ENCODE measurements at places on chromosomes 6 and 20.
A peak's percentile ranks its signal among the peaks of the same experiment; 100 is the strongest.

- no peak for DNase-seq
Measured at GRCh38 chr6:7561153-7561964, 19.9 kb downstream of the DSP start.

GRCh38 chr6:93962566-93962965 is 543.2 kb upstream of the EPHA7 start:
- no peak for DNase-seq

DNA sequence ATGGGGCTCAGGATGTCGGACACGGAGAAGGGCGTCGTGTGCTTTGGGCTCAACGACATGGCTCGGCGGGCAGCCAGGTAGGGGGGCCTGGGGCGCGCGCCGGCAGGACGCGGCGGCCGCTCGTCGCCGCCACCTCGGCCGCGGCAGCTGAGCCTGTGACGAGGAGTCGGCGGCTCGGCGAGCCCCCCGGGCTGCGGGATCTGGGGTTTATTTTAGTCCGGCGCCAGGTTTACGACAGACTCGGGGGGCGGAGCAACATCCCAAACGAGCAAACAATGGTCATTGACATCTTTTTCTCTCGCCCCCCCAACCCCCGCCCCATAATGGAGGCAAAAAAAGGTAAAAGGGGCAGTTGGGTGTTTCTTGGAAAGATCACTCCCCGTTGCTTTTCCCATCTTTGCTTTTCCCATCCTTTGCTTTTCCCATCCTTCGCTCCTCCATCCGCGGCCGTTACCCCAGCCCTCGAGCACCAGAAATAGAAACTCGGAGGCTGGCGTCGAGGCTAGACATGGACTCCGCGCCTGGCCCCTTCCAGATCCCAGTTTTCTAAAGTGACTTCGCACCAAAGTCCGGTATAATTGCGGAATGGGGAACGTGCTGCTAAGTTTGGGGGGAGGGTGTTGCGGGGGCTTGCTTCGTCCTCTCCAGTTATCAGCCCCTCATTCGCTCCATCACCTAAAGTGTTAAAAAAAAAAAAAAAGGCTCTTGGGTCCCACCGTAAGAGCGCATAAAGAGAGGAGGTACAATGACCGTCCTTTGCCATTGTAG is at the start of gene NKX2-4:
NKX2-4 (minus strand) TSS at position 186 of the 768 bp plus-strand sequence; CDS start at position 59, 127 bp downstream.
- no peak for DNase-seq

- DNase-seq = no peak
Measured at GRCh38 chr20:31818376-31818908, 714 bp upstream of the MYLK2 start.

DNA sequence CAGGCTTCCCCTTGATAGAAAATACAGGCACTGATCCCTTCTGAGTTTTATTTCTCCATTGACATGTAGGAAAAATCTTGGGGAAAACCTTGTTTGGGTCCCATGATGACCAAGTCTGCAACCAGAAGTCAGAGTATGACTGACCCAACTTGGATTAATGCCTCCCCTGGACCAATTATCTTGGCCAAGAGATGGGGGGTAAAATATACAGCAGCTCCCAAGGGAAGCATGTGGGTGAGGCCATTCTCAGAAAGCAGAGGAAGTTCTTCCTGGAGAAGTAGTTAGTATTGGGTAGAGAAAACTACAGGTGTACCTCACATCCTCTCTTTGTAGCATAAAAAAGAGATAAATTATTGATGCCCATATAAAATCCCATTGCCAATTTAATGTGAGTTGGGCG is 285.2 kb upstream of the PLCB4 start:
- no peak for DNase-seq

DNA sequence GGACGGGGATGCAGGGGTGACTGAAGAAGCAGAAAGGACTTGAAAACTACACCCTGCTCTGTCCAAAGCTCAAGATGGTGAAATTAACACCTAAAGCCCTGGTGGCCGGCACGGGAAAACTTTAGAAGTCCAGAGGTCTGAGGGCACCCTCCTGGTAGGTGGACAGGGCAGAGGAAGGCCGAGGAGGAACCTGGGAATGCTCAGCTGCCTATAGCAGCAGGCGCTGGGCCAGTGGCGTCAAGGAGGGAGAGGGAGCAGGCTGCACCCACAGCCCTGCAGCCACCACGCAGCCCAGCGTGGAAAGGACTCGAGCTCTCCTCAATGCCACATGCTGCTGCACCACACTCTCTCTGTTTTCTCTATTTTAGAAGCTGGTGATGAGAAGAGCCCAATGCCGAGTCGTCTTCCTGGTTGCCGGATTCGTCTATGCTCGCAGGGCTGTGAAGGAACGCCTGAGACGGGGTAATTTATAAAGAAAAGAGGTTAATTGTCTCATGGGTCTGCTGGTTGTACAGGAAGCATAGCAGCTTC is 248.3 kb upstream of the AFDN start:
- no peak for DNase-seq

GRCh38 chr20:13312300-13312699 is 91.2 kb downstream of the ISM1 start:
- no peak for DNase-seq

- no peak for DNase-seq
Measured at GRCh38 chr20:33839591-33839990, 28.4 kb downstream of the CHMP4B start.

- peak; percentile 55 for DNase-seq
Measured at GRCh38 chr6:37940074-37940847, 120.7 kb downstream of the ZFAND3 start.

DNA sequence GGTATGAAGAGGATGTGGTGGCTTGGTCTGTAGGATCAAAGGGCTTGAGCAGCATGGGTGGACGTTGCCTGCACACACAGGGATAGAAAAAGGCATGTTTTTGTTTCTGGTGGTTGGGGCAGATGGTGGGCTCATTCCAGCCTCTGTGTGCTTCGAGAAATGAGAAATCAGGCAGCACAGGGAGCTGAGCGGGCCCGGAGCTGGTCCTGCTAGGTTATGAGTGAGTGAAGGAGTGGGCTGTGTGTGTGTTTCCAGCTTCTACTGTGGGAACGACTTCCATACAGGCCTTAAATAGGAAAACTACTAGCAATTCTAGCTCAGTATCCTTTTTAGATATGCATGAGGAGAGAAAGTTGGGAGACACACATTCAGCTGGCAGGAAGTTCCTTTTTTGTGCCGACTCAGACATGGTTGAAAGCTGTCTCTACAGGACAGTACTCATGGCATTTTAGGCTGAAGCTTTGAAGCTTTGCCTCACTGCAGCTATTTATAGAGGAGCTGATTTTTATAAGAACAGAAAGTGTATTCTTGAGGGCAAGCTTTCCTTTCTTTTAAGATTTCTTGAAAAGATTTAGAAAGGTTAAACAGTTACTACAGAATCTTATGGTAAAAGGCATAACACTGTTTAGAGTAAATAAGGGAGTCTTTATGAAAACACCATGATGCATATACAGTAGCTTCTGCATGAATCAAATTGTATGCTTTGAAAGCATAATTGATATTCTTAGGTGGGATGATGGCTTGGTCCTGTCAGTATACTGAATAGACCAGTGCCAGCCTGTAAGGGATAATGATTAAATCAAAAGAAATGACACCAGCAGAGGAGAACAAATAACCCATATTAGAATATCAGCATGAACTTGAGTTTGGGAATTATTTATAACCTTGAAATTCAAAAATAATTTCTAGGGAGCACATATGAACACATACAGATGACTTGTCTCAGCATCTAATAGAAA is 104.0 kb upstream of the MAN1A1 start:
- no peak for DNase-seq

DNA sequence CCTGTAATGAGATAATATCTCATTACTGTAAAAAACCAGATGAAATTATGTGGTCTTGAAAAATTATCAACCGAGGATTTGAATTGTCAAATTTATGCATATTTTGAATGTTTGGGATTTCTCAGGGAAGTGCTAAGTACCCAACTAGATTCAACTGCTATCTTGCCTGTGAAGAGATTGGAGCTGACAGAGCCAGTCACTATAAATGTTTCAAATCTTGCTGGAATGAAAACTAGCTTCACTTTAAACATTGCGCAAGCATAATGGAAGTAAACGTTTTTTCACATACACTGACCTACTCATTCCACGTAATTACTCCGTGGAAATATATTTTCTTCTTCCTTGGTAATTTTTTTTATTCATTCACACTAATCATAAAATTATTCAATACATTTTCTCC is 46.7 kb downstream of the TMEM170B start:
- peak; percentile 70 for DNase-seq

- DNase-seq = no peak
Measured at GRCh38 chr20:34967421-34967820, 11.8 kb downstream of the MYH7B start.

GRCh38 chr20:21048841-21049273 is 57.3 kb downstream of the LINC00237 start:
- DNase-seq = no peak

DNA sequence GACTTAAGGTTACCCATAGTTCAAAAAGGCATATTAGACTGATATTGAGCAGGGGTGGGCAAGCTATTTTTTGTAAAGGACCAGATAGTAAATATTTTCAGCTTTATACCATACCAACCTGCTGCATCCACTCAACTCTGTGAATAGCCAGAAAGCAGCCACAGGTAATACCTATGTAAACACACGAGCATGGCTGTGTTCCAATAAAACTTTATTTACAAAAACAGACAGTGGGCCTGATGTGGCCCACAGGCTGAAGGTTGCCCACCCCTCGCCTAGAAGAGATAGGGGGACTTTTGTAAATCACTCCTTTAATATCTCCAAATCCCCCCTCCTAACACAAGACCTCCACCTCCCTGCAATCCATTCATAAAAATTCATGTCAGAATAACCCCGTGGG is 64.4 kb downstream of the PSMG4 start:
- DNase-seq = no peak

DNA sequence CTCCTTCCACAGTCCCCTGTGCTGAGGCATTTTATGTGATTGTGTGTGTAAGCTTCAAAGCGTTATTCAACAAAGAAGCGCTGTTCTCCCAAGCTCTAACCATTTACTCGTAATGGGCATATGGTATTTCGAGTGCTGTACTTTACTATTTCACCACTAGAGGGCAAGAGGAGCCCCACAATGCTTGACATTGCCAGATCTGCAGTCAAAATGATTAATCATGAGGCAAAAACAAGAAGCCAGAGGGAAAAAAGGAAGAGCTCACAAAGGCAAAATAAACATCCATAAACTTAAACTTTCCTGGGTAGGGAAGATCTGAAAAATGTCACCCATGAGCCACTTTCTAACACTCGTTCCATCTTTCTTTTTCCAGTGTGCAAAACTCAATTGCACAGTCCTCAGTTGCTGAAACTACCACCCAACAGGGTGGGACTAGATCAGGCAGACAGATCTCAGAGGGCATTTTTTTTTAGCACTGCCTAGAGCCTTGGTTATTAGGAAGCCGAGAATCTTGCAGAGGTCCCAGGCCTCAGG is 215.0 kb upstream of the PLCB4 start:
- peak; percentile 51 for DNase-seq

- no peak for DNase-seq
Measured at GRCh38 chr6:166520905-166521834, 65.3 kb downstream of the RAMACL start.

GRCh38 chr6:42537536-42537935 is 26.3 kb upstream of the UBR2 start:
- DNase-seq = no peak

GRCh38 chr20:50258790-50259483 is 68.3 kb downstream of the CEBPB start:
- DNase-seq = no peak

DNA sequence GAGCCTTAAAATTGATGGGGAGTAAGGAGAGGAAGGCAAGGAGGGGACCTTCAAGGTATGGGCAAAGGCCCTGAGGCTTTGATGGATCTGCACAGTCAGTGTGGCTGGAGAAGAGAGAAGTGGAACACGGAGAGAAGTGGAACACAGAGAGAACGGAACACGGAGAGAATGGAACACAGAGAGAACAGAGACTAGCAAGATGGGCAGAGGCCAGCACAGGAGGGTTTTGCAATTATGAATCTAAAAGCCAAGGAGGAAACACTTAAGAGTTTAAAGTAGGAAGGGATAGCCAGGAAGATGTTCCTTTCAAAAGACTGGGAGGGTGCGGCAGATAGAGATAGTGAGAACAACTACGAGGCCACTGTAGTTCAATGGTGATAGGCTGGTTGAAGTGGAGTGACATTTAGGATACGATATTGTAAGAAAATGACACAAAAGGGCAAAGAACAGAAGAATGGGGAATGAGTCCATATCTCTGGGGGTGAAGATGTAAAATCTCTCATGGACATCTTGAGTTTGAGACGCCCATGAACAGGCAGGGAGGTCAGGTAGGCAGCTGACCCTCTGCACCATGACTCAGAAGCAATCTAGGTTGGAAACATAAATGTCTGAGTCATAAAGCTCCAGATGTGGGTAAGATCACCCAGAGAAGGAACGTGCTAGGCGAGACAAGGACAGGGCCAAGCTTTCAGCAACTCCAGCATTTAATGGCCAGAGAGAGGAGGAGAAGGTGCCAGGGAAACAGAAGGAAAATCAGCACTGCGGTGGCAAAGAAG is 25.4 kb downstream of the ZMYND8 start:
- no peak for DNase-seq

DNA sequence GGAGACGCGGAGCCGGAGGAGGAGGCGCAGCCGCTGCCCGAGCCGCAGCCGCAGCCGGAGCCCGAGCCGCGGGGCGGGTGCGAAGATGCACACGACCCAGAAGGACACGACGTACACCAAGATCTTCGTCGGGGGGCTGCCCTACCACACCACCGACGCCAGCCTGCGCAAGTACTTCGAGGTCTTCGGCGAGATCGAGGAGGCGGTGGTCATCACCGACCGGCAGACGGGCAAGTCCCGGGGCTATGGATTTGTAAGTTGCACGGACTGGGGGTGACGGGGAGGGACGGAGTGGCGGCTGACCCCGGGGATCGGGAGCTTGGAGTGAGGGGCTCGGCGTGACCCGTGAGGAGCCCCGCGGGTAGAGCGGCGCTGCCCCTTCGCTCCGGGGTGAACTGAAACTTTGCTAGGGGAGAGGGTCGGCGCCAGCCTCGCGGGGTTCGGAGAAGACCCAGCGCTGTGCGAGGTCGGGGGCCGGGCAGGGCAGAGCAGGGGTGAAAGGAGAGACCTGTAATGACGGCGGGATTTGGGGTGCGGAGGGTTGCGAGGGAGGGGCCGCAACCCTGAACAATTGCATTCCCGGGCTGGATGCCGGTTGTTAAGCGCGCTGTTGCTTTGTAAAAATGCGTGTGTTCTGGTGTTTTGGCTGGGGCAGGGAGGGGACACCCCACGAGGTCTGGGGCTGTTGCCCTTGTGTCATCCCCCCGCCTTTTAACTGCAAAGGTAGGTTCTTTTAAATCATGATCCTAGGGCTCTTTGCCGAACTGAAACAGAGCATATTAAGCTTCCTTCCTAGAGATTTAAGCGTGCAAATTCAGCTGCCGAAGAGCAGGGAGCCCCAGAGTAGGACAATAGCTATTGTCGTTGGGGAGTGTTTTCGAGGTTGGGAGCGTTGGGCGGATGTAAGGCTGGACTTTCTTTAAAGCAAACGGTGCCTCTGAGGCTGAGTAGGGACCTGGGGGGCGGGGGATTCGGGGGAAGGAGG is 628 bp downstream of the RBM24 start:
- DNase-seq = no peak

DNA sequence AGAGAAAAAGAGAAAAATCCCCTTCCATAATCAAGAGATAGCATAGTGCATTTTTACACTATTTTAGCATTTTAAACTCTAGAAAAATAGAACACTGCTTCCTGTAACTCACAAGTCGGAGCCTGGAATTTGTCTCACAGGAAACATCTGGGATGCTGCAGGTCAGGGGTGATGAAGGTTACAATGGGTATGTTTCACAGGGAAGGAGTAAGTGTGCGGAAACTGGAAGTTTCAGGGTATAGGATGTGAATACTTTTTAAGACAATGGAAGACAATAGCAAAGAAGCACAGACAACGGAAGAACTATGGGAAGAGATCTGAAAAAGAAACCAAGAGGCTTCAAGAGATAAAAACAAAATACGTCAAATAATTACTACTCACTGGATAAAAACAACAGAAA is 361.0 kb upstream of the MARCKS start:
- no peak for DNase-seq

Data from retinal pigment epithelial cell (primary cell).